ENCODE measurements at places on chromosomes 11 and 22. TPM values are rescaled to one million over a fixed set of nuclear protein-coding genes. Genes with fewer than 3 reads are reported as not detected.
A peak's percentile ranks its signal among the peaks of the same experiment; 100 is the strongest.

CDC45 gene
- 48.4 TPM for total RNA-seq

ADM2 gene
- total RNA-seq: not detected

DNA sequence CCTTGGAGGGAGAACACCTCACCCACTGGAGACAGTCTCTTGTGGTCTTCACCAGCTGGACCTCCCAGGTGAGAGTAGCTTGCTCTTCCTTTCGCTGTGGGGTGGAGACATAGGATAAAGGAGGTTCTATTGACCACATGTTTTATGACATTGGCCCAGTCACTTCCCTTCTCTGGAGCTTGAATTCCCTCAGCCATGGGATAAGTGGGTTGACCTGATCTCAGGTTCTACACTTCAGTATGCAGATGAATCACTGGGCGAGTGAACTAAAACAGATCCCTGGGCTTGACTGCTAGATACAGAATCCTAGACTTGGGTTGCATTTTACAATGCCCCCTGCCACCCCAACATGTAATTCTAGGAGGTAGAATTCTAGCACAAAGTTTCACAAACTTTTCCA is 54.8 kb upstream of the PRSS23 start:
- no peak for DNase-seq

DNA sequence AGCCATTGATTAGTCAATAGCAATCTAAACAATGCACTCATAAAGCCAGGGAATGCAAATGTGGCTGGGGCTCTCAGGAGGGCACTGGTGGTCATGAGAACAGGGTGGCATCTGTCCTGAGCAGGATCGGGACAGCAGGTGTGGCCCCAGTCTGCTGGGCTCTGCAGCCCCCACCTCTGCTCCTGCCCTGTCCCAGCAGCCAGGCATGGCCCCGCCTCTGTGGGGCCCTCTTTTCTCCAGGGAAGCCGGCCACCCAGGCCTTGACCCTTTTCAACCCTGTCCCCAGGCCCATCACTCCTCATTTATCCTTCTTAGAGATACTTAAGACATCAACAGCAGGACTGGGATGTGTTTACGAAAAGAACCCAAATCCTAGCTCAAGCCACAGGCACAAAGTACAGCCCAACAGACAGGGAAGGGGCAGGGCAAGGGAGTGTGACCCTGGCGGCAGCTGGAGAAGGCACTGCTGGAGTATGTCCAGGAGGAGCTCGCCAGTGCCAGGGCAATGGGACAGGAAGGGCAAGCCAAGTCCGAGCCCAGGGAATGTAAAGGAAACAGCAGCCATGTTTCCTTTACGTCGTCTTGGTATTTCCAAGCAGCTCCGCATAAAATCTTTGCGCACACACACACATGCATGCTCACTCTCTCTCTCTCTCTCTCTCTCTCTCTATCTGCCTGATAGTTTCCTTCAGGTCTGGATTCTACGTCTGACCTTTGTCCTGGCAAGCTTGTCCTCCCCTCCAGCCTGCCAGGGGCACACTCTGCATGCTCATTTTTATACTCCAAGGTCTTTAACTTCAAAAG is 59.9 kb downstream of the DGCR2 start:
- DNase-seq: no peak

GRCh38 chr11:10181811-10182210 is 112.2 kb downstream of the SBF2 start:
- peak; percentile 24 for DNase-seq

DNA sequence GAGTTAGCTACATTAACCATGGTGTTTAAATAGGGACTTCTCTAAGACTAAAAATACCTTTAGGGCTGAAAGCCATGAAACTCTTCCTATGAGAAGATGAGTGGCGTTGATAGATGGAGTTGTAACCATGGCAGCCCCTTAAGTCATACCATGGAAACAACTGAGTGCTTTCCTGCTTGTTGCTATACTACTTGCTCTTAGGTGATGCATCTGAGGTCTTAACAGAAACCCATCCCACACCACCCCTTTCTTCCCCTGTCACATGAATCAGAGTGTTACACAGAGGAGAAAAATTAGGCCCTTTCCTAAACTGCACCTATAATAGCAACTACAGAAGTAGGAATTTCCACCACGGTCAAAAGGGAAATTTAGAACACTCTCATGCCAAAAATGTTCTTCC is 64.3 kb upstream of the ZC3H12C start:
- no peak for DNase-seq
